ENCODE measurements at places on chromosomes 1 and 21.

GRCh38 chr21:27323331-27323730, 356.4 kb upstream of the ADAMTS5 start:
- DNase-seq: no peak

DNA sequence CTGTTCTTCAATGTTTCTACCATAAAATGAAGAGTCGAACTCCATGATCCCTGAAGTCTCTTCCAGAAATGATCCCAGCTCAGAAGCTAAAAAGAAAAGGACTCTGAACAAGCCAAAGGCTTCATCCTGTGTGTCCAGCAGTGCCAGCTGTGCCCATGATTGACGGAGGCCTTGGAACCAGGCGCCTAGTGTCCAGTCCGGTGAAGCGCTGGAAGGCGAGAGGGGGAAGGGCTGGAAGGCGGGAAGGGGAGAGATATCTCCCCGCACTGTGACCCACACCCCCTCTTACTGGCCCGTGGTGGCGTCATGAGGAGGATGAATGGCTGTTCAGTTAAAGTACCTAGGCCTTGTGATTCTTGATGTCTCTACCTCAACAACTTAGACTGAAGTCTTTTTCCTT, 10.4 kb upstream of the PLEKHA6 start:
- no peak for DNase-seq

DNA sequence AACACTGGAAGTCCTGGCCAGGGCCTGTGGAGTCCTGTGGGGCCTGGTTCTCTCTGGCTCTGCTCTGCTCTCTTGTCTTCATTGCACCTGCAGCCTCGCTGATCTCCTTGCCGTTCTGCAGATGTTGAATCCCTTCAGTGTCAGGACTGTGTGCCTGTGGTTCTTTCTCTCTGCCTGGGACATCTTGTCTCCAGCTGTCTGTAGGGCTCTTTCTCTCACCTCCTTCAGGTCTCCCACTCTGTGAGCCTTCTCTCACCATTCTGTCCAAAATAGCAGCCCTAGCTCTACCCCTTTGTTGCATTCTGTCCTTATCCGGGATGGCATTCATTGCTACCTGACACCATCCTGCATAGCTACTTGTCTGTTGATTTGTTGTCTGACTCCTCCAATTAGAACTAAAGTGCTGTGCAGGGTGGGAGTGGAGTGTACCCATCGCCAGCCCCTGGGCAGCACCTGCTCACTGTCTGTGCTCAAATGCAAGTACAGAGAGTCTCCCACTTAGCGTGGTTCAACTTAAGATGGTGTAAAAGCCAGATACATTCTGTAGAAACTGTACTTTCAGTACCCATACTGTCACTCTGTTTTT, 8.9 kb downstream of the PGBD2 start:
- DNase-seq: no peak

DNA sequence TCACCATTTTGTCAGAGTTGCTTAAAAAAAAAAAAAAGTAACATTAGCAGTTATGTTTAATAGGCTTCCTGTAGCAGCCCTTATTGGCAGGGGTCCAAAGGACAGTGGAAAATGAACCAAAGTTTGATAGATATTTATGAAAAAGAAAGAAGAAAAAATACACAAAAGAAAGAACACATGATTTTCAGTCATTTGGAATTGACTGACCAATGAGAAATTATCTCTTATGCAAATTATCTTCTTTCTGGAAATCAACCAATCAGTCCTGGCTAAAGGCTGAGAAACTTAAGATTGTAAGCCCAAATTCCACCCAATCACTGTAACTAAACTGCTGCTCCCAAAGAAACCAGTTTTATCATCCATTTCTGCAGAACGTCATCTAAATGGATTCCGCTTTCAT, 282.4 kb downstream of the TM2D1 start:
- DNase-seq: no peak

DNA sequence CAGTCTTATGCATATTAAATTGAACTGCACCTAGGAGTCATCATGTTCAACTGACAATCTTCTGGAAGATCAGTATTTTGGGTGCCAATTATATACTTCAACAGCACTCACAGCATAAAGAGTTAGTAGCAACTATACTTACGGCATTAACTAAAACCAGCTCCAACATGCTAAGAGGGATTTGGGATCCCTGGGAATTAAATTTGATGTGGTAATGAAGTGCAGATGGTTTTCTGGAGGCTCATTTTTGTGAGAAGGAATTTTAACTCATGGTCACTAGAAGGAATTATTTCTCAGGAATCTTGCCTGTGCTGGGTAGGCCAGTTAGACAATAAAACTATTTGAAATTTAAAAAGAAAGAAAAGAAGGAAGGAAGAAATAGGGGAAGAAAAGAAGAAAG, 18.3 kb downstream of the IFI44 start:
- no peak for DNase-seq

DNA sequence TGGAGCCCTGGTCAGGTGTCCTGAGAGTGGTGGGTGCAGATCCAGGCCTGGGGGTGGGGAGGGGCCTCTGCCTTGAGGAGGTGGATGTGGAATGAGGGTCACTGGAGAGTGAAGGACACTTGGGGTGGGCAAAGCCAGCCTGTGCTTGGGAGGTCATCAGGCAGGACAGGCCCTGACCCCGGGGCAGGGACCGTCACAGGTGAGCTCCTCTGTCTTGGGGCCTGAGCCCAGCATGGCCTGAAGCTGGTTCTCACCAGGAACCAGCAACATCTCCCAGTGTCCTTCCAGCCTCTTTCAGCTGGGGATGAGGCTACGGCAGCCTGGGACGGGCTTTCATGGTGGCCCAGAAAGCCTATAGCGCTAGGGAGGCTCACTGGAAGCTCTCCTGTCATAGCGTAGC, 831 bp upstream of the KRTAP10-2 start:
- no peak for DNase-seq

DNA sequence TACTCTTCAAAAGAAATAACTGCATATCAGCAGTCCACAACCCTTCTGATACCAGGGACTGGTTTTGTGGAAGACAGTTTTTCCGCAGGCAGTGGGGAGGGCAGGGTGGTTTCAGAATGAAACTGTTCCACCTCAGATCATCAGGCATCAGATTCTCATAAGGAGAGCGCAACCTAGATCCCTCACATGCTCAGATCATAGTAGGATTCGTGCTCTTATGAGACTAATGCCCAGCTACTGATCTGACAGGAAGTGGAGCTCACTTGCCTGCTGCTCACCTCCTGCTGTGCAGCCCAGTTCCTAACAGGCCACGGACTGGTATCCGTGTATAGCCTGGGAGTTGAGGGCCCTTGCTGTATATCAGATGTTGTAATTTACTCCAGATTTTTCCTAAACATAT, 11.5 kb downstream of the RO60 start:
- DNase-seq: no peak

- no peak for DNase-seq
Measured at GRCh38 chr1:41925712-41926111, 7.0 kb upstream of the HIVEP3 start.

DNA sequence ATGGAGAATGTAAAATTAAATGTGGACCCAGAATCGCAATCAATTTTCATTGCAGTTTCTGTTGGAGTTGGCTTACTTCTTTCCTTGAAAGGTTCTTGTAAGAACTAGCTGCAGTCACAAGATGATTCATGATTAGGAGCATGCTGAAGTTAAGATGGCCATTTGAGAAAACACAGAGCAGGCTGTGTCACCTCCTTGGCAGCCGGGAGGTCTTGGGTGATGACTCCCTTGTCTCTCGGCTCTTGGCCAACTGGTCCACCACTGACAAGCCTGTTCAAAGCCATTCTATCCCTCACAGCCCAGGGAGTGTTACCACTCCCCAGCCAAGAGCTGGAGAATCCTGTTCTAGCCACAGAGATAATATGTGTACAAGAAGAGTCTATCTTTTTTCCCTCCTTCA, 40.6 kb downstream of the OPTC start:
- DNase-seq: no peak

DNA sequence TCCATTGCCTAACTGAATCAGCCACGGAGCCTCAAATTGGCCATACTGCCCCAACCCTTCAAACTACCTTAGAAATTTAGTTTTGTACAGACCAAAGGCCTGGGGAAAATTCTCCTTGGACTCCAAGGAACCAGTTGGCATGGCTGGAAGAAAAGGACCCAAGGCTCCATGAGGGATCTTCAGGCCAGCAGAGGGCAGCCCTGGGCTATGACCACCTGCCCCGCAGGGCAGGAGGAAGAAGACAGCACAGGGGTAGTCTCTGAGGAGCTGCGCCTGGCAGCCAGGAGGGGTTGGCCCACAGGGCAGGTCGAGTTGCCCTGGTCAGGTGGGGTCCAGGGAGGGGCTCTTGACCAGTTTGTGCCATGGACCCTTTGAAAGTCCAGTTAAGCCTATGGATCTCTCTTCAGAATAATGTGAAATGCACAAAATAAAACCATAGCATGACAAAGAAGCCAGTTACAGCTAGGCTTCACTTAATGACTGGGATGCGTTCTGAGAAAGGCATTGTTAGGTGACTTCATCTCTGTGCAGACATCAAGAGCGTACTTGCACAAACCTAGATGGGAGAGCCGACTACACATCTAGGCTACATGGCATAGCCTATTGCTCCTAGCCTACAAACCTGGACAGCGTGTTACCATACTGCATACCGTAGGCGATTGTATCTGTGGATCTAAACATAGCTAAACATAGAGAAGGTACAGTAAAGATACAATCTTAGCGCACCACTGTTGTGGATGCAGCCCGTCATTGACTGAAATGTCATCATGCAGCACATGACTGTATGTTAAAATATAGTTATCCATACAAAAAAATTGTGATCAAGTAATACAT, 26.1 kb downstream of the CACNA1S start:
- peak; percentile 11 for DNase-seq

DNA sequence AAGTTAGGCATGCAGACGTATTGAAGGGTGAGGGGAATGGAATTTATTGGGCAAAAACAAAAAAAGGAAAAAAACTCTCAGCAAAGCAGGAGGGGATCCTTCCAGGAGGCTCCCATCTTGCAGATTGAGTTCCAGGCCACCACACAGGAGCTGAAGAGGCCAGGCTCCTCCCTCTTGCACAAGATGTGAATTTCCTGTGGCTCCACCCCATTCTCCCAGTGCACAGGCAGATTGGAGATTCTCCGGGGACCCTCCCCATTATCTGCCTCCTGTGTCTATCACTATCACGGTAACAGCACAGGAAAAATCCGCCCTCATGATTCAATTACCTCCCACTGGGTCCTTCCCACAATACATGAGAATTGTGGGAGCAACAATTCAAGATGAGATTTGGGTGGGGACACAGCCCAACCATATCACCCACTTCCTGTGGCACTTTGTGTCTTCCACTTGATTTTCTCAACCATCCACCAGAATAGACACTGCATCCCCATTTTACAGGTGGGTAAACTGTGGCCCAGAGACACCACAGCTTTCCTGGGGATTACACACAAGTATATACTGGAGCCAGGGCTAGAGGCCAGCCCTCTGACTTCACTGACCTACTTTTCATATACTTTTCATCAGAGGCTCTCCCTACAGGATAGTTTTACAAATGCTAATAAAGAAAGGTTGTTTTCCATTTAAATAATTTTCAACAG, 18.9 kb upstream of the COL6A1 start:
- no peak for DNase-seq

DNA sequence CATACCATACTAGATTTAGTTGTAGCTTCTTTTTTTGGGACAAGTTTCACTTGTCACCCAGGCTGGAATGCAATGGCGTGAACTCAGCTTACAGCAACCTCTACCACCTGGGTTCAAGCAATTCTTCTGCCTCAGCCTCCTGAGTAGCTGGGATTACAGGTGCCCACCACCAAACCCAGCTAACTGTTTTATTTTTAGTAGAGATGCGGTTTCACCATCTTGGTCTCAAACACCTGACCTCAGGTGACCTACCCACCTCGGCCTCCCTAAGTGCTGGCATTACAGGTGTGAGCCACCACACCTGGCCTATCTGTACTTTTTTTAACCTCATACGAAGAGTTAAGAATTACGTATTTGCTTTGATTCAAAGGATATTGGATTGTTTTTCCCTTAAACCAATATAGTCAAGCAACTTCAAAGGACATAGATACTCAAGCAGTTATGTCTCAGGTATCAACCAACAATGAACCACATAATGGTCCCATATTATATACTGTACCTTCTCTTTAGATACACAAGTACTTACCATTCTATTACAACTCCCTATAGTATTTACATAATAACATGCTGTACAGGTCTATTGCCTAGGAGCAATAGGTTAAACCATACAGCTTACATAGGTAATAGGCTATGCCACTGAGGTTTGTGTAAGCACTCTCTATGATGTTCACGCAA, 7.5 kb downstream of the HMGN1 start:
- DNase-seq: no peak

- no peak for DNase-seq
Measured at GRCh38 chr1:78227705-78228635, 182.2 kb downstream of the GIPC2 start.

DNA sequence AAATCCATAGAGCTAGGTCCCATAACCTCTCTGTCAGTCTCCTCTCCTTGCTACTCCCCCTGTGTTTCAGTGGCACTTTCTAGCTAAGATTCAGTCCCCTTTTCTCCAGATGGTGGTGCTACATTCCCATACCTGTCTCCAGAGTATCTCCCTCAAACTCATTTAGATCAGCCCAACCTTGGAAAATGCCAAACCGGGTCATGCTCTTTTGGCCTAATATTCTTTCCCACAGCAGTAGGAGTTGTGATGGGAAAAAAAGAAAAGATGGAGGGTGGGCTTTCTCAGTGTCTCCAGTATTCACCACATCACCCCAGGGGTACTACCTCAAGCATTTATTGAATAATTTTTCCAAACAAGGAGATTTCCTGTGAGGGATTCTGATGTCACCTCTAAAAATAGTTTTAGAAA, 3.2 kb upstream of the RXFP4 start:
- DNase-seq: peak; percentile 85

DNA sequence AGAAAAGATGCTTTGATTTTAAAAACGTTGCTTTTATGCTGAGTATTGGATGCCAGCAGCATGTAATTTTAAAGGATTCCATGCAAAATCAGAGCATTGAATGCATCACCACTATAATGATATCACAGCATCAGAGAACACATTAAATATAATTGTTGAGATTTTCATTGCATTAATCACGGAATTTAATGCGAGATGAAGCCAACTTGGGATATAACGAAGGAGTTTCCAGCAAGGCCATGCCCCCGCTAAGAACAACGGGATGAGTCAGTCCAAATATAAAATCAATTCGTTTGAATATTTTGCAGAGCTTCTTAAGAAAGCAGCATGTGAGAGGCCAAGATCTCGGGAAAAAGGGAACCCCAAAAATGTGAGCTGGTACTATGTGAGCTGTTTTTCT, 423.4 kb upstream of the CHRM3 start:
- no peak for DNase-seq

DNA sequence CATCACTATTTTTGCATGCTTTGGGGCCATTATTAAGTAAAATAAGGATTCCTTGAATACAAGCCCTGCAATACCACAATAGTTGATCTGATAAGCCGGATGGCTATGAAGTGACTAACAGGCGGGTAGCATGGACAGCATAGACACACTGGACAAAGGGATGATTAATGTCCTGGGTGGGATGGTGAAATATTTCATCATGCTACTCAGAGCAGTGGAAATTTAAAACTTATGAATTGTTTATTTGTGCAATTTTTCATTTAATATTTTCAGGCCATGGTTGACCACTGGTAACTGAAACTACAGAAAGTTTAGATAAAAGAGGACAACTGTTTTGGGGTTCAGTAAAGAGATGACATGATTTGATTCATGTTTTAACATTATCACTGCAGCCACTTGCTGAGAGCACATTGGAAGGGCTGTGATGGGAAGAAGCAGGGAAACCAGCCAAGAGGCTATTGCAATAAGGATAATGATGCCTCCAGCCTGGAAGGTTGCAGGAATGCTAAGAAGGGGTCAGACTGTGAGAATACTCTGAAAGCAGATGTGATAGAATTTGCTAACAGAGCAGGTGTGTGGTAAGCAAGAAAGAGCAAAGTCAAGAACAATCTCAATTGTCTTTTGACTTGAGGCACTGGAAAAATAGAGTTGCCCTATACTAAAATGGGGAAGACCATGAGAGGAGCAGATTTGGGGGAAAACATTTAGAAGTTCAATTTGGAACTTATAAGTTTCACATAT, 62.5 kb upstream of the TNFSF4 start:
- DNase-seq: no peak
